Stimulated activated CD4-positive, alpha-beta T cell treated with anti-CD3 and anti-CD28 coated beads, Interleukin-15, amount 100 ng/mL, for 48 hours (primary cell): ENCODE measurements at places on chromosomes 12 and 14.

- no peak for DNase-seq
Observed at GRCh38 chr12:11651381-11651780, 1.9 kb downstream of the ETV6 start.

- DNase-seq = no peak
Observed at GRCh38 chr12:93776581-93777018, 99.4 kb downstream of the CRADD start.

DNA sequence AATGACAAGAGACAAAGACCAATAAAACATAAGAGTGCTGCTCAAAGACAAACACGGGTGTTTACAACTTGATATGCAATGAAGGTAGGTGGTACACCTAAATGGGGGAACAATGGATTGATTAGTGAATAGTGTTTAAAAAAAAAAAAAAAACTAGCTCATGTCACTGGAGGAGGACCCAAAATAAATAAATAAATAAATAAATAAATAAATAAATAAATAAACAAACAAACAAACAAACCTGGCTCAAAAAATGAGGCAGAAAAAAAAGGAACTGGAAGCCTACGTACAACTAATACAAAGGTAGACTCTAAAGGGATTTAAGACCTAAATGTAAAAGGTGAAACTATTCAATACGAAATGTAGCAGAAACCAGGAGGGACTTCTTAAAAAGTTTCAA lies 18.6 kb downstream of the NAP1L1 start:
- no peak for DNase-seq

- DNase-seq = no peak
Observed at GRCh38 chr12:108234158-108234557, 105.0 kb downstream of the CMKLR1 start.

DNA sequence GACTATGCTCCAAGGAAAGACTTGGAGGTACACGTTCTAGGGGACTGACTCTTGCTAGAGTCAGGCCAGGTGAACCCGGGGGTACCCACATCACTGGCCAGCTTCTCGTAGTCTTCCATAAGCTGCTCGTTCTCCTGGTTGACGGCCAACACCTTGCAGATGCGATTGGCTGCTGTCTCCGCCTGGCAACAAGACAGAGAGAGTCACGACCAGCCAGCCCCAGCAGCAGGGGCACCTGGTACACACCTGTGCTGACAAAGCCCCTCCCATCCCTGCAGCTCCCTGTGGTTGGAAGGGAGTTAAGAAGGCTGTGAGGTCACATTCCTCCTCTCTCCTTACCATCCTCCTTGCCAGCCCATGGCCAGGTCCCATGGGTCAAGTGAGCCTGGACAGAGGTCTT lies 85.5 kb downstream of the ACTN1 start:
- DNase-seq = no peak
